ENCODE measurements at places on chromosomes 1 and 21.

DNA sequence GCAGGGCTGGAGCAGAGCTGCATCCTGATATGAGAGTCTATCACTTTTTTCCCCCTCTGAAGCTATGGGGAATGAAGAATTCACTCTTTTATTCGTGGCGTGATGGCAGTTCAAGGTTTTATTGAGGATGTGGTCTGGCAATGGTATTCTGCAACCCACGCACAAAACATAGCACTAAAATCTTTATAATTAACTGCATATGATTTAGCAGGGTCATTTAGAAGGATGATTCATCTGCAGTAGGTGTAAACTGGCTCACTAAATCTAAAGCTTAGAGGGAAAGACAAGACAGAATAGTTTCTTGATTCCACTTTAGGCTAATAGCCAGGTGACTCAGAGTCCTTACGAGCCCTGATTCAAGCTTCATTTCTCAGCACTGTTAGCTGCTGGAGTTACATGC is 25.0 kb upstream of the CHRM3 start:
- DNase-seq = no peak

DNA sequence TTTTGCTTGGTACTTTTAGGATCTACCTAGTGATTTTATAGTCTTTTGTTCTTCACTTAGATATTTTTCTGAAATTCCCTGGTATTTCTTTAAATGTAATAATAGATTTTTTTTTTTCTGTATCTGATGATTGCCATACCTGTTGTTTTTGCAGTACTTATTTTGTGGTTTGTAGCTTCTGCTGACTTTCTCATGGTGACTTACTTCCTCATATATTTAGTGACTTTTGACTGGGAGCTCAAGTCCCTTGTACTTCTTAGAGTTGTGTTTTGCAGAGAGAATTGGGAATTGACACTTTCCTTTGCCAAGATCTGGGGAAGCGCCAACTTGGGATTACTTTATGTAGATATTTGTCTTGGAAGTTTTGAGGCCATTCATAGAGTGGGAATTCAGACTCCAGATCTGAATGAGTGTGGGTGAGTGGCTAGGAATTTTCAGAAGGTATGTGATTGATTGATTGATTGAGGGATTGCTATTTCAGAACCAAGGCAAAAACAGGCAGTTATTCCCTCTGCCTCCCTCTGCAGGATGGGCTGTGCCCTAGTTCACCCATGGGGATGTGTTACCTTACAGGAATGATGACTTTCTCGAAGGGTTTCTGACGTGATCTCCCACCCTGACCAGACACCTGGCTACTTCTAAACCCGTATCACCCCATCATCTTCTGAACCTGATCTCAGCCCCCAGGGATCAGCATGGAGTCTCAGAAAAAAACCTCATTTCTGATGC is 219.5 kb downstream of the URB2 start:
- no peak for DNase-seq

DNA sequence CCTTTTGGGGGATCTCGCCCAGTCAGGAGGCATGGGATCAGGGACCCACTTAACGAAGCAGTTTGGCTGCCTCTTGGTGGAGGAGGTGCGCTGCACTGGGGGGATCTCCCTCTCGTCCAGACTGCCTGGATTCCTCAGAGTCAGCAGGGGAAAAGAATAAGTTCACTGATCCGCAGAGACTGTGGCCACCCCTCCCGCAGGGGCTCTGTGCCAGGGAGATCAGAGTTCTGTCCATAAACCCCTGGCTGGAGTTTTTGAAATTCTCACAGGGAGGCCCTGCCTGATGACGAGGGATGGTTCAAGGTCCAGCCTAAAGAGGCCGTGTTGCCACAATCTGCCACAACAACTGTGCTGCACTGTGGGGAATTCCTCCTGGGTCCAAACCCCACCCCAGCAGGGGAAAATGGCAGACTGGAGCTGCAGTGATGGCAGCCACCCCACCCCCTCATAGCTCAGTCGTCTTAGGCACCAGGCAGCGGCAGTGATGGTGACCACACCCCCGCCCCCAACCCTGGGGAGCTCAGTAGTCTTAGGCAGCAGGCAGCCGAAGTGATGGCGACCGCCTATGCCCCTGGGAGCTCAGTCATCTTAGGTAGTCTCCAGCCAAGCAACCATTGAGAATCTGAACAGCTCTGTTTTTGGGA is 273.8 kb upstream of the USP25 start:
- DNase-seq = no peak

GRCh38 chr1:172394141-172394751 is 26.2 kb upstream of the C1orf105 start:
- DNase-seq = peak; percentile 76

- no peak for DNase-seq
These were observed 21.5 kb upstream of the ST6GALNAC3 start for GRCh38 chr1:76053021-76053420.

GRCh38 chr21:20443558-20444155 is 554.6 kb upstream of the NCAM2 start:
- DNase-seq = no peak

DNA sequence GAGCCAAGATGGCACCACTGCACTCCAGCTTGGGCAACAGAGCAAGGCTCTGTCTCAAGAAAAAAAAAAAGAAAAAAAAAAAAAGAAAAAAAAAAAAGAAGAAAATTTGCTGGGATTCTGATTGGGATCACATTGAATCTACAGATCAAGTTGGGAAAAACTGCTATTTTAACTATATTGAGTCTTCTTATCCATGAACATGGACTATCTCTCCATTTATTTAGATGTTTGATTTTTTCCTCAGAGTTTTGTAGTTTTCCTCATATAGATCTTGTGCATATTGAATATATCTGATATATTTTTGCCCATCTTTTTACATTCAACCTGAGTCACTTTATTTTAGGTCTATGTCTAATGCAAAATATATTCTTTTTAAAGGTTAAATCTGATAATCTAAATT is 58.3 kb upstream of the B3GALNT2 start:
- no peak for DNase-seq

DNA sequence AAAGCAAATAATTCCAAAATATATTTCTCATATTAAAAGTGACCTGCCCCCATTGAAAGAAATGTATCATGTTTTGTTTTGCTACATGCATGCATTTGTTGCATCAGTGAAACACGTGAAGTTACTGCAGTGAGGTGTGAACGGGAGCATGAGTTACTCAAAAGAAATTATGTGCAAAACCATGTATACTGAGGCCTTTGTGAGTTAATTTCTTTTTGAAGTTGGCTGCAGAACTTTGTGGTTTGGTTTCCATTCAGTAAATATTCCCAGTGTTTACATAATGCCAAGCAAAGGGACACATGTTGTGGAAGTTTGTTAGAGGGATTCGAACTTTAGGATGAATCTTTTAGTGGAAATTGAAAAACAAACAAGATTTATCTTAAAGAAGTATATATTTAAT is 619.4 kb upstream of the ADAMTS5 start:
- no peak for DNase-seq

- no peak for DNase-seq
These were observed 50.8 kb downstream of the CNIH3 start for GRCh38 chr1:224666913-224667312.

- DNase-seq = no peak
These were observed 51.8 kb downstream of the DOP1B start for GRCh38 chr21:36208326-36209013.

DNA sequence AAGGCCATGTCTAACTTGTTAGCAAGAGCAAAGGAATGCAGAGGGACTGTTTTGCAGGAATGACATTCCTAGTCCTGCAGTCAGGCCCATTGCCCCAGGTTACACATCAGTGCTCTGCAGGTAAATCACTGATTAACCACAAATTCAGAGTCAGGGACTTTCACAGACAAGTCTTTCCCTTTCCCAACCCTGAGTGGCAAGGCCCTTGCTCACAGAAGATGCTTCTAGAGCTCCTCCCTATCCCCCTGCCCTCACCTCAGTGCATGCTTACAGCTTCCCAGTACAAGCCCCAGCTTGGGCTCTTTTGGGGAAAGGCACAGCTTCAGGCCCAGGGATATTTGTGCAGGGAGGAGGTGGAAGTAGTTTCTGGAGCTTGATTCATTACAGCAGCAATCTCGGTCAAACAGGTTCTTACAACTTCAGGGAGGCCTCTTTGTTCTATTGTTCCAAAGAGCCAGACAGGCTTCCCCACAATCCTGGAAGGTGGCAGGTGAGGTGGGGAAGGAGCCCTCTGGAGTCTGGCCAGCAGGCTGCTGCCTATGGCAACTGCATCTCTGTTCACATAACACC is 53.9 kb downstream of the CASQ2 start:
- DNase-seq = no peak

- DNase-seq = no peak
These were observed 82.5 kb downstream of the LRRN2 start for GRCh38 chr1:204602871-204603542.

- no peak for DNase-seq
These were observed 27.3 kb downstream of the SPSB1 start for GRCh38 chr1:9319789-9320519.

DNA sequence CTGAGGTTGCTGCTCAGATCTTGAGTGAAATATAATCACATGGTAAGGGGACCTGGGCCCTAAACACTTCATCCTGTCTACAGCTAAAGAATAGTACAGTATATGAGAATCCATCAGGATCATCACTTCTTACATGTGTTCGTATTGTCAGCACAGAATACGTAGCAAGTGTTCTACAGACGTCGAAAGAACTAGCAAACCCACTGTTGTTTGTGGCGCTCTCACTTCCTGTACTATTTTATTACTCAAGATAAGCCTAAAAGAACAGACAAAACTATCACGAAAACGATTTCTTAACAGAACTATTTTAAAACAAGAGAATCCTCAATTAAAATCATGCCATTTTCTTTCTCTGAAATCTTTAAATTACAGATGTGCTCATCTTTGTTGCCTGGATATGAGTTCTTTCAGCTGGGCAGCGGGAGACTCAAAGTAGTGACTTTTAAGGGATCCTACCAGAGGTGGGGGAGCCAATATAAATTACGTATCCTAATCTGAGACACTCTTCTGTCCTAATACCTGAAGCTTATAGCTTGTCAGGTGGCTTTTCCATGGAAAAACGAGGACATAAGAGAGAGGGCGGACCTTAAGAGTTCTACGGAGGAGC is 724 bp downstream of the ST7L start:
- DNase-seq = peak; percentile 73

GRCh38 chr1:38018864-38019343 is 6.4 kb downstream of the UTP11 start:
- DNase-seq = peak; percentile 58

- no peak for DNase-seq
These were observed 65.5 kb upstream of the LAPTM5 start for GRCh38 chr1:30822966-30823581.

DNA sequence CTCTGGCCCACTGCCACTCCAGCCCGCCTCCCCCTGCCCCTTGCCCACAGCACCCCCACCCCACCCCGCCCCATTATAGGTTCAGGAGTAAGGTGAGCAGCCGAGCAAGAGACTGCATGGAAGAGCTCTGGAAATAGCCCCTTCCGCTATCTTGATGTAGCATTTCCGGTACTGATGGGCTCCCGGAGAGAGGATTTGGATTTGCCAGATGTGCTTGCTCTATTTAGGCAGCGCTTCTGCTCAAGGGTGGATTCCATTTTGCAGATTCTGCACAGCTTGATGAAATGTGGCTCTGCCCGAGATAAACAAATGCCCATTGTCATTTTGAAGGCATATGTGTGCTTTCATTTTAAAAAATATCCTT is 6.9 kb downstream of the TGFB2 start:
- DNase-seq = no peak

- no peak for DNase-seq
These were observed 22.7 kb downstream of the PRKACB start for GRCh38 chr1:84166797-84167196.

DNA sequence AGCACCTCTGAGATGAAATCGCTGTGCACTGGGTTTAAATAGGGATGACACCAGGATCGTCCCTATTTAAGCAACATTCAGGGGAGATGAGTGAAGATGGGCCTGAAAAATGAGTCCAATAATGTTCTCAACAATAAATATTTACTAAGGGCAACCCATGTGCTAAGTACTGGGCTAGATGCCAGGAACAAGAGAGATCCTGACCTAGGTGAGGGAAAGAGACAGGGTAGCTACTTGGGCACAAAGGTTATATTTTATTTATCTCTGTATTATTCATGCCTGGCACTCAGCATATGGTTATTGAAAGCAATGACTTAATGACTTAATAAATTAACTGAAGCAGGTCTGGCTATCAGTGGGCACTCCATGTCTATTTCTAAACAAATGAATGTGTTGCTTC is 27.4 kb upstream of the AVPR1B start:
- no peak for DNase-seq

DNA sequence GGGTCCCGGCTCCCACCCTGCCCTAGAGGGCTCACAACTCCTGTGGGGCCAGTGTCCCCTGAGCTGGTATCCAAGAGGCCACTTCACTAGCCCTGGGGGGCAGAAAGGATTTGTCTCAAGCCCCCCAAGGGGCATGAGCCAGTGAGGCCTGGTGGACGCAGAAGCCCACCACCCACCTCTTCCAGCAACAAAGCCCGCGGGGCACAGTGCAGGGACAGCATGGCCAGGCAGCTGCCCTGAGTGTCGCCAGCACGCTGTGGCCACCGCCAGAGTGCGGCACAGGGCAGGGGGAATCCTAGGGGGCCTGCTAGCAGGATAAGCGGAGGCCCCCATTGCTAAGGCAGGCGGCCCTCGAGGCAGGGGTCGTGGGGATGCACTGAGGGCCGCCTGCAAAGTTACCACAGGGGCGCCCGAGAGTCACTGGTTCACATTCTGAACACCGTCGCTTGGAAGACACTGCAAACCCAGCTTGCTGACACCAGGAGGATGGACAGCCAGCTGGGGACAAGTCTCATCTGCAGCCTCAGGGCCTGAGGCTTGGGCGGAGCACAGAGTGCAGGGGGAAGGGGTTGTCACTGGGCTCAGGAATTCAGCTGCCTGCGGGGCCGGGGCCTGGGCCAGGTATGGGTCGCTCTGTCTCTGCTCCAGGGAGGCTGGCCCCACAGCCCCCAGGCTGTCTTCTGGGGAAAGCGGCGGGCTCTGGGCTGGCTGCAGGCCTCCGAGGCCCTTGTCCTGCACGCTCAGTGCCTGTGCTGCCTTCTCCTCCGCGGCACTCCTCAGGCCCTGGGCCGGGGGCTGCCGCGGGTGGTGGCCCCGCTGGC is 26.8 kb downstream of the SLC19A1 start:
- DNase-seq = no peak

DNA sequence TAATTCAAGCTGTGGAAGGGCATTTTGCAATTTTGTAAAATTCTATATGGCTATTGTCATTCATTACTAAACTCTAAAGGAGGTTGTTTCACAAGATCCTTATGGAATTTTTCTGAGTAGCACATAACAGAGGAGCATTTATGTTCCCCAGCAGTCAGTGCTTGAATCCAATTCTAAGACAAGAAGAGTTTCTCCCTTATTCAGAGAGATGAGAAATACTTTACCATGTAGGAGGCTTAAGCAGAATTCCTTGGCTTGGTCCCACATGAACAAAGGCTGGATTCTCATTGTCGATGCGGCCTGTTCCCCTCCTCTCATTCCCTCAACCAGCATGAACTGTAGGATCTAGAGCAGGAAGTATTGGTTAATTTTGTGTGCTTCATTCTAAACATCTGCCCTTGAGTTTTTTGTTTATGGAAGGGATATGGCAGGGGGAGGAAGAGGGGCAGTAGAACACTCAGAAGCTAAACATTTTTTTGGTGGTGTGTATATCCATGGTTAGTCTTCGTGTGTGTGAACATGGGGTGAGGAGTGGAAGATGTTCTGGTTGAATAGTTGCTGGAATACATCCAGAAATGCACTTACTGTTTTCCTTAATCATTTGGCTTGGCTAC is 74.3 kb downstream of the LAMC1 start:
- no peak for DNase-seq

- peak; percentile 3 for DNase-seq
These were observed 61.7 kb downstream of the CASQ2 start for GRCh38 chr1:115706587-115707425.
